Upper lobe of right lung (tissue), 1 donor: ENCODE measurements at places on chromosomes 16 and 17. TPM values are rescaled to one million over a fixed set of nuclear protein-coding genes. Genes with fewer than 3 reads are reported as not detected.

Gene C16orf46
- 1.5 TPM for total RNA-seq

Gene FAM83G
- total RNA-seq, result 8.3 TPM

Gene PRRT2
- total RNA-seq, result 2.7 TPM

Gene TRAF7
- total RNA-seq, result 64.3 TPM

Gene HEATR9
- 0.17 TPM for total RNA-seq

Gene MED13
- 65.7 TPM for total RNA-seq

Gene RHBDL1
- 2.0 TPM for total RNA-seq

Gene WSCD1
- total RNA-seq, result 7.7 TPM

Gene OSGIN1
- total RNA-seq, result 19.0 TPM

Gene SEPTIN1
- total RNA-seq, result 8.6 TPM

Gene AURKB
- total RNA-seq, result 1.4 TPM

DNA sequence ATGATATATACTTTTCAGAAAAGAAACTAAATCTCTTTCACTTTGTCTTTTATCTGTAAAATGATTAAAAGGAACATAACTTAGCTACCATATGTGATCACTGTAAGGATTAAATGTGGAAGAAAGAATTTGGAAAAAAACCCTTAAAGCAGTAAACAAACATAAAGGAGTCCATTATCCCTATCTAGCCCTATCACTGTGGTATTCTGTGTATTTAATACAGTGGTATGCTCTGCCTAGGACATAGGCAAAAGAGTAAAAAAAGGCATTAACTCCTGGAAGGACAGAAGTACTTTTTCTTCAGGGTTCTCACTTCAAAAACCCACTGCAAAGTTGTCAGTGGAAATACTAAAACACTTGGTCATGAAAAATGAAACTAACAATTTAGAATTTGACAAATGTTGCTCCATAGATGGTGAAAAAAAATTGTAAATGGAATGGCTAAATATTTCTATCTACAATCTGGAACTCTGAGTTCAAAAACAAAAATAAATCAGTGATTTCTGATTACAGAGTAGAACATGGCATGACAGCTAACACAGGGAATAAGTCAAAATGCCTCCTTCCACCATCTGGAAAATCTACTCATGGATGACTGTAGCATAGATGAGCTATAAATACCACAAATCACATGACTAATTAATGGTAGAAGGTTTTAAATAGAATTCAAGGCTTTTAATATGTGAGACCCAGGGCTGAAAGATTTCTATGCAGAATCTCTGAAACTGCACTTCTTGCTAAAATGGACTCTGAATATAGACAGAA lies 140.1 kb downstream of the ITFG1 start:
- no peak overlapping the region for H3K27ac ChIP-seq
- H3K27me3 ChIP-seq, result no peaks in the 10 kb centered on the region
- H3K36me3 ChIP-seq, result no peaks in the 10 kb centered on the region

DNA sequence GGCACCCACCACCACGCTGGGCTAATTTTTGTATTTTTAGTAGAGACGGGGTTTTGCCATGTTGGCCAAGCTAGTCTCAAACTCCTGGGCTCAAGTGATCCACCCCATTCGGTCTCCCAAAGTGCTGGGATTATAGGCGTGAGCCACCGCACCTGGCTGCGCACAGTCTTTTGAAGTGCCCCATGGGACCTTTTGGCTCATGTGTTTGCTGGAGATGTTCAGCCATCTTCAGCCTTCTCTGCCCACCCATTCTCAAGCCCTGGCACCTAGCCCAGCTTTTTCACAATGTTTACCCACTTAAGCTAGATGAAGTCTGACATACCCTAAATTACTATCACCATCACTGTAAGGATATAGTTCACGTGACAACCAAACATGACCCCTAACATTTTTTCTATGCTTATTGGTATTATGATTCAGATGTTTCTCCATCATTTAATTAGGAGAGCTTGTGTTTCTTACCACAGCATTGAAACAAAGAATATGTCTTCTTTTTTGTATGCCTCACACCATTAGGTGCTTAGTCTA lies 32.3 kb downstream of the PECAM1 start:
- peak; percentile 23 for DNase-seq
- H3K27ac ChIP-seq, result no peak overlapping the region
- no peak overlapping the region for H3K4me3 ChIP-seq
- H3K36me3 ChIP-seq, result peaks cover 51% of the 10 kb centered on the region

DNA sequence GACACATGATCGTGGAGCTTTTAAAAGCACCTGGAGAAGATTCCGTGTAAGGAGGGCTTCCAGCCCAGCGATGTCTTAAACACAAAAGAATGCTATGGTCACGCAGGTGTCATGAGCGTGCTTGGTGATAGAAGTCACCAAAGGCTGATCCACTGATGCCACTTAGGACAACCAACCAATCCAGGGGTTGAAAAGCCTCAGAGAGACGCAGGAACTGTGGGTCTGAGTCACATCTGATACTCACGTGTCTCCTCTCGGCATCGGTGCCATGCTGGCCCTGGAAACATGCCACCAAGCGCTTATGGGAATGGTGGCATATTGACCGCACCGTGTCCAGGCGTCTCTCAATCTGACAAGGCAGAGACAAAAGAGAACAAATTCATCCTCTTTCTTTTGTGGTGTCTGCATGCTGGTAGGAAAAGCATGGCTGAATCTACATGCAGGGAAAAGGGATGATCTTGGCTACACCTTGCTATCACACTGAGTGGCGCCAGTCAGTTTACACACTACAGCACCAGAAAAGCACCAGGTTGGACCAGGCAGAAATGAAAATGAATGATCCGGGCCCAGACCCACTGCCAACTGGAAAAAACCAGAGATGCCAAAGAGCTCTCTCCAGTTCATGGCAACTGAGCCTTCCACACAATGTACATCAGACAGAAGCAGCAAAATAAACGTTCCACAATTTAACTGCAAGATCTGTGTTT lies 38.0 kb downstream of the ARHGAP17 start:
- no peak overlapping the region for H3K27ac ChIP-seq
- H3K4me3 ChIP-seq, result no peak overlapping the region
- no peak for DNase-seq
- H3K27me3 ChIP-seq, result no peaks in the 10 kb centered on the region
- H3K36me3 ChIP-seq, result peaks cover 42% of the 10 kb centered on the region

- no peaks in the 10 kb centered on the region for H3K27me3 ChIP-seq
- peak overlapping the region; percentile 60 for H3K4me3 ChIP-seq
- DNase-seq, result no peak
- H3K36me3 ChIP-seq, result peaks cover 26% of the 10 kb centered on the region
Measured at GRCh38 chr17:5582209-5583185, 1.8 kb downstream of the NLRP1 start.

DNA sequence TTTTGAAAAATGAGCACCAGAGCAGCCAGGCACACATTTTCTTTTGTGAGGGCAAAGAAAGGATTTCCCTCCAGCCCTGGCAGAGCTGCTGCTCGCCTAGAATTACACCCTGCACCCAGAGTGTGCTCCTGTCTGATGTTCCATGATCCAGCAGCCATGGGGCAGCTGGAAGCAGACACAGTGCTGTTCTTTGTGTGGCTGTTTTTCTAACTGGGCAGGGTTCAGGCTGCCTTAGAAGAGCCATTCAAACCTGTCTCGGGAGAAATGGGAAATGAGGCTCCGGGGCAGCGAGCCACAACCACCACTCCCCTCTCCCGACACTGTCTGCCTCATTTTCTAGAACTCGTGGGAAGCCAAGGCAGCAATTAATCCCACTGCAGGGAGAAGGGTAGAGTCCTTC lies 28.9 kb downstream of the LITAF start:
- no peak for DNase-seq
- H3K36me3 ChIP-seq, result peaks cover 42% of the 10 kb centered on the region
- no peak overlapping the region for H3K27ac ChIP-seq

DNA sequence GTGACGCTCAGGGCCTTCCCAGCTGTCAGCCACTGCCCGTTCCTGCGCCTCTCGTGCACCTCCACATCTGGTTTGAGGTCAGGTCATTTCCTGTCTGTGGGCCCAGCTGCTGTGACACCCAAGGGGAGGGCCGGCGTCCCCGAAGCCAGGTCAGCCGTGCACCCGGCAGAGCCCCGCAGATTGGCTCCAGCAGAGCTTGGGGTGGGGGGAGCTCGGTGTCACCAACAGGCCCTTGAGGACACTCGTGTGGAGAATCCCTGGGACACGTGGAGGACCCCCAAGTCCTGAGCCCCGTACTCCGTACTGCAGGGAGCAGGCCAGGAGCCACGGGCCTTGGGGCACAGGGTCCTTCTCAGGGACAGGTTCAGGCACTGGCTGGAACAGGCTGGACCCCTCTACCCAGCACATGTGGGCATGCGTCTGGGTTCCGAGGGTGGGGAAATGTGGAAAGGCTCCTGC lies 4.8 kb downstream of the SPATA2L start:
- peaks cover 14% of the 10 kb centered on the region for H3K4me1 ChIP-seq
- H3K27ac ChIP-seq, result no peak overlapping the region
- no peaks in the 10 kb centered on the region for H3K27me3 ChIP-seq

- H3K27me3 ChIP-seq, result no peaks in the 10 kb centered on the region
- H3K4me3 ChIP-seq, result no peak overlapping the region
- no peaks in the 10 kb centered on the region for H3K36me3 ChIP-seq
Measured at GRCh38 chr16:14029658-14030057, 41.5 kb upstream of the MRTFB start.

DNA sequence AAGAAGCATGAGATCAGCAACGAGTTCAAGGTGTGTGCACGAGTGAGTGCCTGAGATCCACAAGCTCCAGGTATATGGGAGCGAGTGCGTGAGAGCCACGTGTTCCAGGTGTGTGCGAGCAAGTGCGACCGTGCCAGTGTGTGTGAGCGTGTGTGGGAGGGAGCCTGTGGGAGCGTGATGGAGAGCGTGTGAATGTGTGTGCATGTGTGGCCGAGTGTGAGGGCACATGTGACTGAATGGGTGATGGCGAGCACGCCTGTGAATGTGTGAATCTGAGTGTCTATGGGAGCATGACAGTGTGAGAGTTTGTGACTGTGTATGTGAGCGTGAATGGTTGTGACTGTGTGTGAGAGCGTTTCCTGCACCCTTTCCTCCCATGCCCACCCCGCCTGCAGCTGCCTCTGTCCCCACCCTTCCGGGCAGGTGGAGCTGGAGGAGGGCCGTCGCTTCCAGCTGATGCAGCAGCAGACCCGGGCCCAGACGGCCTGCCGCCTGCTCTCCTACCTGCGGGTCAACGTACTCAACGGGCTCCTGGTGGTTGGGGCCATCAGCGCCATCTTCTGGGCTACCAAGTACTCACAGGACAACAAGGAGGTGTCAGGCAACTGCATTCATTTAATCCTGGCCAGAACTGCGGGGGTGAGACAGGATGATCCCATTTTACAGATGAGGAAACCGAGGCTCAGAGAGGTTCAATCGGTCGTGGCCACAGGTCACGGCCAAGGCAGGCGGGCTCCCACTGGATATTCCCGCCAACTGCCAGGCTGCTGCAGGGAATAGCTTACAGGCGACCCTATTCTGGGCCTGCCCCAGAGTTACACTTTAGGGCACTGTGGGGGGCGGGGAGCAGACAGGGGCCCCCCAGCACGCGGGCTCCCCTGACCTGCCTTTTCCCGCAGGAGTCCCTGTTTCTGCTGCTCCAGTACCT lies 3.7 kb downstream of the TMC8 start:
- no peak overlapping the region for H3K4me3 ChIP-seq
- no peaks in the 10 kb centered on the region for H3K36me3 ChIP-seq
- peaks cover 44% of the 10 kb centered on the region for H3K4me1 ChIP-seq
- H3K27ac ChIP-seq, result no peak overlapping the region
- peak; percentile 80 for DNase-seq

DNA sequence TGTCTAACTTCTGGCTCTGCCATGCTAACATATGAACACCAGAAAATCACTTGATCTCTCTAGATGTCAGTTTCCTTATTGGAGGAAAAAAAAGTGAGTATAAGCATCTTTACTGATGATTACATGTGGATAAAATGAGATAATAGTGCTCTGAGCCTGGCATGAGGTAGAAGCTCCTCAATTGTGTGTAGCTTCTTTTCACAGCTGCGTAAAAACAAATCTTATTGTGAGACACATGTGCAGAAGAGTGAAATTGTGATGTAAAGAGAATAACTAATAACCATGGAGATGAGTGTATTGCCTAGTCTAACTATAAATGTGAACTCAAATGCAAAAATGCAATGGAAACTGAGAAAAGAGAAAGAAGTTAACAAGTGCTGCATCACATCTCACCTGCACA lies 44.7 kb downstream of the CDH11 start:
- H3K4me3 ChIP-seq, result no peak overlapping the region
- no peaks in the 10 kb centered on the region for H3K36me3 ChIP-seq
- H3K4me1 ChIP-seq, result no peaks in the 10 kb centered on the region
- DNase-seq, result no peak
- no peaks in the 10 kb centered on the region for H3K27me3 ChIP-seq
- no peak overlapping the region for H3K27ac ChIP-seq

DNA sequence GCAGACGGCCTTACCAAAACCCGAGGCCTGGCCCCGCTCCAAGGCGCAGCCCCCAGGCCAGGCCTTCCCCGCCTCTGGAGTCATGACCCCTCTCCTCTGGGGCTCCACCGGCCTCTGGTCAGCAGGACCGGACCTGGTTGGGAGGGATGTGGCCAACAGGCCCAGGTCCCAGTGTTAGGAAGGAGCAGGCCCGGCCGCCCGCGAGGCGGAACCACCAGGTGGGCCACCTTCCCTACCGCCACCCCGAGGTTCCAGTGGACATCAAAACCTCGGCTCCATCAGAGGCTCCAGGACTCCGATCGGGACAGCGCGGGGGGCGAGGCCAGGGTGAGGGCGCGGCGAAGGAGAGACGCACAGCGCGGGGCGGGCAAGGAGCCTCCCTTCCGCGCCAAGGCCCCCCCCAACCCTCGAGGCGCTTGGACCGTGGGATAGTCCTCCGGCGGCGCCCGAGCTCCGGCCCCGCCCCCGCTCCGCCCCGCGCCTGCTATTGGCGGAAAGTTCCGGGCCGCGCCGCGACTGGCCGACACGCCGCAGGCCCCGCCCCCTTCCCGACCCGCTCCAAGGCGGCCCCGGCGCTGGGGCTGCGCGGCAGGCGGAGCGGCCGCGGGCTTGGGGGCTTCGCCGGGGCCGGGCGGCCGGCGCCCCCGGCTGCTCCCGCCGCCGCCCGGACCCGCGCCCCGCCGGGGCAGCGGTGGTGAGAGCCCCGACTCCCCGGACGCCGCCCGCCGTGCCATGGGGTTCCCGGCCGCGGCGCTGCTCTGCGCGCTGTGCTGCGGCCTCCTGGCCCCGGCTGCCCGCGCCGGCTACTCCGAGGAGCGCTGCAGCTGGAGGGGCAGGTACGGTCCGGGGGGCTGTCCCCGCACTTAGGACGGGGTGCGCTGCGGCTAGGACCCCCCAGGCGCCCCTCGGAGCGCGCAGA lies at the start of gene METRN:
Gene METRN (plus strand): TSS at position 561 of the 919 bp plus-strand sequence. CDS start 172 bp downstream, at position 733.
- H3K4me3 ChIP-seq, result peak within 1 kb of the TSS; percentile 70
- H3K4me1 ChIP-seq, result peaks cover 16% of the 10 kb centered on the region

GRCh38 chr16:66052745-66053144 lies 313.7 kb upstream of the CDH5 start:
- no peaks in the 10 kb centered on the region for H3K4me1 ChIP-seq
- no peaks in the 10 kb centered on the region for H3K36me3 ChIP-seq

DNA sequence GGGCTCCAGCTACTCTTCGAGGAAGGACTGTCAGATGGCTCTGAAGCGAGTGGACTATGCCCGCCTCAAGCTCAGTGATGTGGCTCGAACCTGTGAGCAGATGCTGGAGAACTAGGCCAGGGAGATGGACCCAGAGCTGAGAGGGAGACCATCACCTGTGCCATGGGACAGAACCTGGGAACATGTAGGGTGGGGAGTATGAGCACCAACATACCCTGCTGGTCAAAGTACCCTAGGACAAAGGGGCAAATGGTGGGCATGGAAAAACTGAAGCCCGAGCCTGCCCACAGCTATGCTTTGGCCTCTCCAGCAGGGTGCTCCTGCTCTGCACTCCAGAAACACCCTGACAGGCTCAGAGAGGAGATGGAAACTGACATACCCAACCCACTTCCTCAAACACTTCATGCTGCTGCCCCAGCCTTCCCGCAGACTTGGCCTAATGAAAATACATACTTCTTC lies 1.9 kb downstream of the MED11 start:
- no peak overlapping the region for H3K27ac ChIP-seq
- H3K36me3 ChIP-seq, result peaks cover 26% of the 10 kb centered on the region
- H3K4me3 ChIP-seq, result no peak overlapping the region
- no peak for DNase-seq
- H3K27me3 ChIP-seq, result no peaks in the 10 kb centered on the region
